ENCODE measurements at places on chromosomes 11 and 22.

GRCh38 chr11:86934582-86934900 lies 20.7 kb downstream of the FZD4 start:
- no peak for DNase-seq

GRCh38 chr11:74840486-74840885 lies 91.8 kb downstream of the RNF169 start:
- no peak for DNase-seq

DNA sequence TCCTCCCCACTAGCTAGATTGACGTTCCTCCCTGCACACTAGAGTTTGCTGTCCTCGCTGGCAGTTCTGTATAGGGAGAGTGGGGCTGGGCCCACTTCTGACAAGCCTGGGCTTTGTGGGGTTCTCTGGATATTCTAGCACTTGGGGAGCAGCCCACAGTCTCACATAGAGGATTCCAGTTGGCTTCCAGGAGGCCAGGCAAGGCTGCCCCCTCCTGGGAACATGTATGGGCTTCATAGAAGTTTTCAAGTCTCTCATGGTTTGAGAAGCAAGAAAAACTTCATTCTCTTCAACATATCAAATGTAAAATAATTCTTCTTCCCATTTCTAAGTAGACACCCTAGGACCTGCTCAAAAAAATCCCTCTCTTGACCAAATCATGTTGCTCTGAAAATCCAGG lies 87.5 kb downstream of the NAV2 start:
- DNase-seq = no peak

GRCh38 chr11:59551659-59552521 lies 40.6 kb downstream of the OR4D9 start:
- no peak for DNase-seq

- no peak for DNase-seq
These were observed 35.9 kb upstream of the P4HA3 start for GRCh38 chr11:74347381-74347780.

DNA sequence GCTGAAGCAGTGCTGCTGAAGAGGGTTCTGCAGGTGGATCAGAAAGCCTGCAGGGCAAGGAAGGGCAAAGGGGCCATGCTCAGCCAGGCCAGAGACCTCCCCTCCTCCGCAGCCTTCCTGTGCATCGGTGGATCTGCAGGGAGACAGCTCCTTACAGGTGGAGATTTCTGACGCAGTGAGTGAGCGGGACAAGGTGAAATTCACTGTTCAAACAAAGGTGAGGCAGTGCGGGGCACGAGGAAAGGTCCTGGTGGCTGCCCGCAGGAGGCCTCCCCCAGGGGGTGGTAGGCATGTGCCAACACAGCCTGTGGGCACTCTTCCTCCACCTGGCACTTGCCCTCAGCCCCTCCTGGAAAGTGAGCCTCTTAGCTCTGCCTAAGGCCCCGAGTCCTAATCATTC lies 8.6 kb downstream of the CFL1 start:
- no peak for DNase-seq

All from NCI-H1417 (cell line).